ENCODE measurements at places on chromosomes 4 and X.
A peak's percentile ranks its signal among the peaks of the same experiment; 100 is the strongest.

DNA sequence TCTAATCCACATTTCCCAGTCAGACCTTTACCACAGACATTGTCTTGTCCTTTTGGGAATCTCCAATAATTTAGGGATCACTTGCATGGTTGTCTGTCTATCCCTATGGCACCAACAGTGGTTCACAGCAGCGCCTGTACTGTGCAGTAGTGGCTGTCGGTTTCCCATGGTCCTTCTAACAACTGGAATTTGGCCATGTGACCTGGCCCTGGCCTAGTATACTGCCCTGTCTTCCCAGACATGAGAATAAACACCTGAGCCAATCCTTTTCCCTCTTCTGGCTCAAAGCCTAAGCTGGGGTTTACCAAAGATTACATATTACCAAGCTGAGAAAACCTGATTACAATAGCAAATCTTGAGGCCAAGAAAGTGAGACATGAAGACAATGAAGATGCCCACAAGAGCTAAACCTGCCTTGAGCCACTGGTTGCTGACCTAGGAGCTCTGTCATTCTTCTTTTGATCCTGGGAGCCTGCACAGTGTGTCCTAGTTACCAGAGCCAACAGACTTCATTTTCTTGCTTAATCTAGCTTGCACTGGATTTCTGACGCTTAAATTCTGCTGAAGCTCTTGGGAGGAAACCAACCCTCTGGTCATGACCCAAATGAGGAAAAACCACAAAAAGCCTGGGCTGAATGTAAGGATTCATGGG lies 92.1 kb downstream of the SCD5 start:
- no peak for DNase-seq

DNA sequence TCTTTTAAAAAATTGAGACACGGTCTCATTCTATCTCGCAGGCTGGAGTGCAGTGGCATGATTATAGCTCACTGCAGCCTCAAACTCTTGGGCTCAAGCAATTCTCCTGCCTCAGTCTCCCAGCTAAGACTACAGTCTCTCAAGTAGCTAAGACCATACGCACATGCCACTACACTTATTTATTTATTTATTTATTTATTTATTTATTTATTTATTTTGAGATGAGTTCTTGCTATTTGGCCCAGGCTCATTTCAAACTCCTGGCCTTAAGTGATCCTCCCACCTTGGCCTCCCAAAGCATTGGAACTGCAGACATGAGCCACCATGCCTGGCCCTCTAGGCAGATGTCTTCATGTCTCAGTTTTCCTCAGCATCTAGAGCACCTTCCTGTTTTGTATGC lies 482.2 kb downstream of the CFAP47 start:
- no peak for DNase-seq

DNA sequence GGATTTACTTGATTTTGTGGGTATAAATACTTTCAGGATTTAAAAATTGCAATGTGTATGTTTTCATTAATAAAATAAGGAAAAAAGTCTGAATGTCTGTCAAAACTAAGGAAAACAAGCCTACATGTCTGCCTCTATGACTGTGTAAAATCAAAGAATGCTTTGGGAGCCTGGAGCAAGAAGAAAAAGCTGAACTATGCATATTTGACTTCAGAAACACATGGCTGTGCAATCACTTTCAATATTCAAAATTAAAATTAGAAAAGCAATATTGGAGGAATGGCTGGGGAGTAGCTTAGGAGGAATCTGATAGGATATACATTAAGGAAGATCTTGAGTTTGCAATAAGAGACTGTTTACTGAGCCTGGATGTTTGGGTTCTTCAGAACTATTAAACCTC lies 147.1 kb downstream of the ADAM29 start:
- DNase-seq = no peak

- DNase-seq = no peak
These were observed 77.7 kb downstream of the MAML3 start for GRCh38 chr4:140076307-140076706.

GRCh38 chrX:133792198-133792953 lies 193.0 kb downstream of the GPC3 start:
- peak; percentile 65 for DNase-seq

DNA sequence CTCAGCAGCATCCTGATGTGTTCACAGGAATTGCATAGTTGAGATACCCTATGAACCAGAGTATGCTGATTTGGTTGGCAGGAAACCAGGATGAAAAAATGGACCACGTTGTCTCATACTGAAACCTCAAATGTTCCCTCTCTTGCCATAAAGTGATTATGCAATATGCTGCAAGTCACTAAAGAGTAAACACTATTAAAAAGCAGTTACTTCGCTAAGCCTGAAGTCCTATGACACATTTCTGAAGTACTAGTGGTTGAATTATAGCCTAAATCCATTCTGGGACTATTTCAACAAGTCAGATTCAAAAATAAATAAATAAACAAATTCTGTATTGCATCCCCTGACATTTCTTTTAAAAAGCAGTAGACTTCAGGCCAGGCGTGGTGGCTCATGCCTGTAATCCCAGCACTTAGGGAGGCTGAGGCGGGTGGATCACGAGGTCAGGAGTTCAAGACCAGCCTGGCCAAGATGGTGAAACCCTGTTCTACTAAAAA lies 106.0 kb upstream of the NAP1L5 start:
- DNase-seq = no peak

DNA sequence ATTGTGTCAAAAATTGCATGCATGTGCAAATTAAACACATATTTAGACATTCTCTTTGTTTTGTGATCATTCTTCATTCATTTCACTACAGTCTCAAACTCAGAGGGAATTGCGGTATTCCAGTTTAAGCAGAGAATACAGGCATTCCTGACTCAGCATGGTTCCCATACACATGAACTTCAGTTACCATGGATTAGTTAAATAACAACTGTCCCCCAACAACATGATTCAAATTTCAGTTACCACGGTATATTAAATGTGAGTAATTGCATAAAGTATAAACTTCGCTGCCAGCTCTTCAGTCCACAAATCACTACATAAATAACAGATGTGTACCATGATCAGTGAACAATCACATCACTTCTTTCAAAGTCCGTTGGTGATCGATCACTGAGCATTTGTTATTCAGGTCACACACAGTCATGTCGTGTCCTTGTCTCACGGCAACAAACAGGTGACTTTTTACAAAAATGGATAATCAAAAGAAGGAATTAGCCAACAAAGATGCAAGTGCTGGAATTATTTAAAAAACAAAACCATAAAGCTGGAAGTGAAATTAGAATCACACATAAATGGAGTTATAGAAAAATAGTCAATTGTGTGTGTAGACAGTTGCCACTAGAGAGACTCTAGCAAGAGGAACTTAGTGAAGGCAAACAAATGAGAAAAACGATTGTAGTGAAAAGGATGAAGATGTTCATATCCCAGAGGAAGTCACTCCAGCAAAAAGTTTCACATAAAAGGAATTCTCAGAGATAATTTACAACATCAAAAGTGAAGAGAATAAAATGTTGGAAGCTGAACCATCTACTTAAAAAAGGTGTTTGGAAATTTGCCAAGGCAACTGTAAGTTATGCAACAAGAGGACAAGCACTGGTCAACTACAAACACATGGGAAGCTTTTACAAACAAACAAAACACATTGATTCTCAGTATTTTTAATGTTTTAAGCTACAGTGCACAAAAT lies 138.6 kb upstream of the SMARCAD1 start:
- DNase-seq = peak; percentile 9

DNA sequence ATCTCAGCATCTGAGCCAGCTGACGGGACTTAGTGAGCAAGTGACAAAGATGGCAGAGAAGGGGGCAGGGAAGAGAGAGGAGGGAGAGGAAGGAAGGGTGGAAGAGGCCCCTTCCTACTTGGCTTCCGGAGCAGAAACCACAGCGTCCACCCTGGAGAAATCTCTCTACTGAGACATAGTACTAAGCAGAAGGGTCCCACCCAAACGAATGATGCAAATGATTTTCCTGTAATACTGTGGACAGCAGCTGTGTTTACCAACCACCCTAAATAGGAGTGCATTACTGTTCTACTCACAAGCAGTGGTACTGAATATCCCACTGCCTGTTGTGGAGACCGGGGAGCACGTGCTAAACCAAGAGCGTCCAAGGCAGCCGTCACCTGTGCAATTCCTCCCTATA lies 29.4 kb downstream of the DTHD1 start:
- DNase-seq = peak; percentile 40

GRCh38 chr4:77488882-77489281 lies 116.7 kb upstream of the CXCL13 start:
- no peak for DNase-seq

DNA sequence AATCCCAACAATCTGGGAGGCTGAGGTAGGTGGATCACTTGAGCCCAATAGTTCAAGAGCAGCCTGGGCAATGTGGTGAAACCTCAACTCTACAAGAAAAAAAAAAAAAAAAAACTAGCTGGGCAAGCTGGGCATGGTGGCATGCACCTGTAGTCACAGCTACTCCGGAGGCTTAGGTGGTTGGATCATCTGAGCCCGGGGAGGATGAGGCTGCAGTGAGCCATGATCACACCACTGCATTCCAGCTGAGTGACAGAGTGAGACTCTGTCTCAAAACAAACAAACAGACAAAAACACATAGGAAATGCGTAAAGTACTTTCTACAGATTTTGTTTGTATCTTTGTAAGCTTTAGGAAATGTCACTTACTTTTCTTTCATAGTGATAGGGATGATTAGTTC lies 307.2 kb upstream of the NR3C2 start:
- DNase-seq = no peak

GRCh38 chr4:89303177-89303576 lies 4.4 kb downstream of the GPRIN3 start:
- DNase-seq = no peak

GRCh38 chr4:113435893-113436292 lies 325.6 kb downstream of the CAMK2D start:
- DNase-seq = peak; percentile 54

DNA sequence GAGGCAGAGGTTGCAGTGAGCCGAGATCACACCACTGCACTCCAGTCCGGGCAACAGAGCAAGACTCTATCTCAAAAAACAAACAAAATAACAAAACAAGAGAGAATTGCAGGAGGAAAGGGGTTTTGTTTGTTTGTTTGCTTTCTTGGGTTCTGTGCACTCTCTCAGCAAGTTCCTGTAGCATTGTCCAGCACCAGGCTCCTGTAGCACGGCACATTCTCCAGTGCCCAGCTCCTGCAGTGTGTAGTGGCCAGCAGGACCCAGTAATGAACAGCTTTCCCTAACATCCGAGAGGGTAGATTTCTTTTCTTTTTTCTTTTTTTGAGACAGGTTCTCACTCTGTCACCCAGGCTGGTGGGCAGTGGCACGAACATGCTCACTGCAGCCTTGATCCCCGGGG lies 60.5 kb upstream of the USP9X start:
- DNase-seq = no peak

- DNase-seq = no peak
These were observed 30.4 kb upstream of the CLTRN start for GRCh38 chrX:15694941-15695451.

GRCh38 chr4:177680308-177680707 lies 238.1 kb upstream of the AGA start:
- DNase-seq = no peak

GRCh38 chr4:73916172-73916925 lies 47.2 kb downstream of the CXCL1 start:
- DNase-seq = no peak

DNA sequence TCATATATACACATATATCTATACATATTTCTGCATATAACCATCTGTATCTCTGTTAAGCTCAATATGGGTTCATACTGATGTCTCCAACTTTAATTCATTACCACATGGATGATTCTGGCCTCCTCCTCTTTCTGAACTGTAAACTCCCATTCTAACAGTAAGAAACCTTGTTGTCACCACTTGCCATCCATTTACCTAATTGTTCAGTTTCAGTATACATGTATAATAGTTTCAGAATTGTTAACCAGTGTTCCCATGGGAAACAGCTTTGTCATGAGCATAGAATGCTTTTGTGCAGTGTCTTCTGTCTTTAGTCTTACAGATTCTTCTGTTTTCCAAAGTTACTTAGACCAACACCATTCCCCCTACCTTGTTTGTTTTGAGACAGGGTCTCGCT lies 35.9 kb downstream of the SLC9A6 start:
- no peak for DNase-seq

DNA sequence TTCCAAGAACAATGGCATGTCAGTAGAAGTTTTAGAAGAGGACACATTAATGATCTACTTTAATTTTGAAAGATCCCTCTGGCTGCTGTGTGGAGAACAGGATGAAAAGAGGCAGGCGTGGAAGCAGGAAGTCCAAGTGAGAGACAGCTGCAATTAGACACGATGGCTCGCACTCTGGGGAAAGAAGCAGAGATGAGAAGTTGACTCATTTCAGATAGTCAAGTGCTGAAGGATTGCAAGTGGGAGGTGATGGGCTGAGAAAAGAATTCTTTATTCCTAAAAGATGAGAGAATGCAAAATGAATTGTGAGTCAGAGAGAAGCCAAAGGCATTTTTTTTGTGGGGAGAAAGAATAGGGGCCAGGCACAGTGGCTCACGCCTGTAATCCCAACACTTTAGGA lies 16.5 kb downstream of the RXFP1 start:
- no peak for DNase-seq

- peak; percentile 51 for DNase-seq
These were observed 52.4 kb upstream of the TMEM33 start for GRCh38 chr4:41882625-41883347.

- DNase-seq = no peak
These were observed 328.8 kb upstream of the GATB start for GRCh38 chr4:152089584-152089983.

DNA sequence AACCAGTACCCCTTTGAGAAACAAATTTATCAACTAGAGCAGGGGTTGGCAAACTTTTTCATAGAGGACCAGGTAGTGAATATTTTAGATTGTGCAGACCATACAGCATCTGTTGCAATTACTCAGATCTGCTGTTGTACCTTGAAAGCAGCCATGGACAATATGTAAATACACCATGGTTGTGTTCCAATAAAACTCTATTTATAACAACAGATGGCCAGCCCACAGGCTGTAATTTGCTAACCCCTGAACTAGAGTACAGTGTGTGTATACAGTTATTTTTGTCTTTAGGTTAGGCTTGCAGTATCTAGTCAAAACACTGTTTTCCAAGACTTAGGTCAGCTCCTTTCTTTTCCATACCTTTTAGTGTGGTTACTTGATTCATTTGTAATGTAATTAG lies 54.4 kb downstream of the PHKA1 start:
- no peak for DNase-seq

- no peak for DNase-seq
These were observed 449.8 kb upstream of the AR start for GRCh38 chrX:67094061-67094460.

- no peak for DNase-seq
These were observed 30.6 kb upstream of the NSUN7 start for GRCh38 chr4:40719008-40719623.

Measured in hindlimb muscle (tissue), 1 donor.